Cerebellum (tissue), 4 donors: ENCODE measurements at places on chromosomes 1 and 21.

- DNase-seq = no peak
These were observed 46.9 kb upstream of the GNG12 start for GRCh38 chr1:67880056-67880601.

DNA sequence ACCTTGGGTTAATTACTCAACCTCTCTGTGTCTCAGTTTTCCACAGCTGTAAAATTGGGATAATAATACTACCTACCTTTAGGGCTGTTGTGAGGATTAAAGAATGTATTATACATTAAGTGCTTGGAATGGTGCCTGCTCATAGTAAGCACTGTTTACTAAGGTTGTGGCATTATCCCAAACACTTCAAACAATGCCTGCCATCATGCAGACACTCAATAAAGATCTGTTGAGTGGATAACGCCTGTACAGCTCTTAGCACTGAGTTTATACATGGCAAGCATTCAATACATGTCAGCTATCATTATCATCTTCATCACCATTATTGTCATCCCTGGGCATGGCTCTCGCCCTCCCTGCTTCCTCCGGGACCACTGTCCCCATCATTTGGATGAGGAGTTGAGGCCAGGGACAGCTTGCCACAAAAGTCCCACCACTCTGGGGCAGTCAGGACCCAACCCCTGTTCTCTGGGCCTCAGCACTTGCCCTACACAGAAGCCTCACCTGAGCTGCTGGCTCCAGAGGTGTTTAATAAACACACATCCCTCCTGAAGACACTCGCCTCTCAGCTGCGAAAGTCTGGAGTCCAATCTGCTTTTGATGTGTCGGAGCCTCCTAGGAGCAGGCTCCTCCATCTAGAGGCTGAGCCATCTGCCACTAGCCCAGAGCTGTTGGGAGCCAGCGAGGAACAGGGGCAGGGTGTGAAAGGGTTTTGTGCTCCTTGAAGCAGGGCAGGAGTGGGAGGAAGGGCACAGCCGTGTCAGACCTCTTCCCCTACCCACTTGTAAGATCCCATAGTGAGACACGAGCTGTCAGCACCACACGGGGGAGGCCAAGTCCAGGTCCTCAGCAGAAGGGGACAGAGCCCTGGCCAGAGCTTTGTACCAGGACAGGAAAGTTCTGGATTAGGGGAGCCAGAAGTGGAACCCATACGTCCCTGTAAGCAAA is 80.9 kb upstream of the ZC3H12A start:
- no peak for DNase-seq

DNA sequence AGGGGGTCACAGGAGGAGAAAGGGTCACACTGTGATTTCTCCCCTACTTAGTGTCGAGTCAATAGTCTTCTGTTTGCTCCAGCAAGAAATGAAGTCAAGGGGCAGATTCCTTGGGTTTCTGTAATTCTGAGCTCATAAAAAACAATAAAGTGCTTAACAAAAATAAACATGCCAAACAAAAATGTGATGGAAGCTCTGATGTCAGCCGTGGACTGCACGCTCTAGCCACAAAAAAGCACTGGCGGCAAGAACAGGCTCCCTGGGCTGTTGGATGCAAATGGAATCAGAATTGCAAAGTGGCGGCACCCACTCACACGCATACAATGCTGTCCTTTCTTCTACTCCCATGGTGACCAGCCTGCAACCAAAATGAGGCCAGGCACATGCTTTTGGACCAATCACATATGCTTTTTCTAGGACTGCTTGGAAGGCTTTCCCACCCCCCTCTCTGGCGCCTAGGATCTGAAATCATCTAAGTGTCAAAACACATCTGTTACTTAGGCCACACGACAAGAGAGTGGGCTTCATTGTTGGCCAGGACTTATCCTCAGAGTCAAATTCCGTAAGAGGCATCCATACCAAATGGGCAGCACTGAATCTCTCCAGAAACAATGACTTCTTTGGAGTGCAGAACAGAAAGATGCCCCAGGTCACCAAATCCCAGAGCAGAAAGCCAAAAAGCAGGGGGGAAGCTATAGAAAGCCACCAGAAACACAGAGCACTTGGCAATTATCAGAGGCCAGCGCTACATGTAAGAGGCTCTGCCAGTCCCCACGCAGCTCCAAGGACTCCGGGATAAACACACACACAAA is 9.2 kb downstream of the C1orf198 start:
- DNase-seq = peak; percentile 21

GRCh38 chr1:19219451-19219850 is 9.4 kb upstream of the UBR4 start:
- no peak for DNase-seq

- no peak for DNase-seq
These were observed 84.1 kb downstream of the DMRTB1 start for GRCh38 chr1:53543130-53543777.

GRCh38 chr21:41924368-41924754 is 29.5 kb downstream of the C2CD2 start:
- no peak for DNase-seq

GRCh38 chr1:168585191-168585590 is 8.8 kb downstream of the XCL1 start:
- DNase-seq = no peak

- DNase-seq = peak; percentile 50
These were observed 1.1 kb upstream of the UAP1 start for GRCh38 chr1:162560303-162561036.

- DNase-seq = peak; percentile 56
These were observed 214.5 kb downstream of the VAV3 start for GRCh38 chr1:107750364-107750959.

GRCh38 chr1:93979040-93979717 is 69.9 kb upstream of the GCLM start:
- DNase-seq = peak; percentile 57

DNA sequence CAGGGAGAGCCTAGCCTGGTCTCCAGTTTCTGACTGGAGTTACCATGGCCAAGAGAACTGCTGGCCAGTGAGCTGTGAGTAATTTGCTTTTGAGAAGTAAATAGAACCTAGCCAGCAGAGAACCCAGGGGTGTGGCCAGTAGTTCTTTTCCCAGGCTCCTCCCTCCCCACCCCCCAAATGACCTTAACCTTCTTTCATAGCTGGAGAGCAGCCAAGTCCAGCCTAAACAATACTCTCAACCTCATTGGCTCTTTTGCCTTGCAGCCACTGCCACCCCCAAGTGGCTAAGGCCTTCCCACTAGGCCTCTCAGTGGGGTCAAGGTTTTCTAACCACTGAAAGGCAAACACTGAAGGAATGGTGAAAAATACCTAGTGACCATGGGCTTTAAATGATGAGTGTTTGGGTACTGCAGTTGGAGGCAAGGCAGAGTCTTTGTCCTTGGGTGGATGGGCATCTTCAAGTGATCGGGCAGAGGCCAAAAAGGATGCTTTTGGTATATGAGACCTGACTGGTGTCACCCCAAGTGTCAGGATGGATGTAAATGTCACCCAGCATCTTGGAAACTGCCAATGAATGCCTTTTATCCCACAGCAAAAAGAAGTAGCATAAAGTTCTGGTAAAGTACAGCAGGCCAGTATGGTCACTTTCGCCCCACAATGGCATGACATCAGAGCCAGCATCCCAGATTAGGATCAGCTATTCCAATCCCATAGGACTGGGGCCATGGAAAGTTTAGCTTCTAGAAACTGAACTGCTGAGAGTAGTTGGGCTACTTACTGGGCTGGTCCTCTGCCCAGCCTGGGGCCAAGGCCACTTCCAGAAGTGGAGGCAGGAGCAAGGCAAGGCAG is 3.5 kb upstream of the PIGV start:
- no peak for DNase-seq

DNA sequence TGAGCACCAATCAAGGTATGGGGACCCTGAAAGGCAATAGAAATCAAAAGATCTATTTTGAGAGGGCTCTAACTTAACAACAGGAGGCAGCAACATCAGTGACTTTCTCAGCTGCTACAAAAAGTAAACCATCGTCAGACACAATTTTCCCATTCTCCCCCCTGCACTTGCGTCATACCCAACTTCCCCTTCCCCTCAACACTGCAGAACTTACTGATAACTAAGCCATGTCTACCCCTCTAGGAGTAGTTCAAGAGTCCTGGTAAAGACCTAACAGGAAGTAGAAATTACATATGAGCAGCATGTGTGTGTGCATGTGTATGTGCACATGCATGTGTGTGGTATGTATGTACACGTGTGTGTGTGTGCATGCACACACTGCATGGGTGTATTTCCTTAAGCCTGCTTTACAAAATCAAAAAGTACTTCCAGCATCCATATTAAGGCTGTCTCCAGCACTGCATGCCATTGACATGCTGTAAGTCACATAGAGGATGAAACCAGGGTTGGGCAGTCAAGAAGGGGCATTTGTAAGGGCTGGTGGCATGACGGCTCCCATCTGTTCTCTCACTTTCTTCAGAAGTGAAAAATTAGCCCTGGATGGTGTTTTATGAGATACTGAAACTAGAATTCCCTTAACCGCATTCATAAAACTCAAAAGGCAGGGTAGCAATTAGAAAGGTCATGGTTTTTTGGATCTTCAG is 460.1 kb upstream of the RUNX1 start:
- DNase-seq = no peak

- no peak for DNase-seq
These were observed 12.4 kb upstream of the GBP3 start for GRCh38 chr1:89035080-89035479.

GRCh38 chr1:220827445-220828178 is 40.9 kb downstream of the MTARC1 start:
- no peak for DNase-seq

DNA sequence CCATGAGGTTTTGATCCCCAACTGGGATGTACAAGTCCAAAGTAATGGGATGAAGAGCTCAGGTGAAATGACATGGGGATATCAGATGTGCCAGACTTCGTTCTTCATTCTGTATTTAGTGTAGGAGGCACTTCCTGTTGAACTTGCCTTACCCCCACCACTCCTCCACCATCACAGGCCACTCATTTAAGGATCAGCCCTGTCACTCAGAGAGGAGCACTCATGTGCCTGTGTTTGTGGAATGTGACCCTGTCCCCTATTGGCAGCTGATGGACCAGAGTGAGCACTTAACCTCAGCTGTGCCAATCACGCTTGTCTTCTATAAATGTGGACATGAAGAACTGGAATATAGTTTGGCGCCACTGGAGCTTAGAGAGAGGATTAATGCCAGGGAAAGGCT is 91.4 kb upstream of the CTTNBP2NL start:
- no peak for DNase-seq

DNA sequence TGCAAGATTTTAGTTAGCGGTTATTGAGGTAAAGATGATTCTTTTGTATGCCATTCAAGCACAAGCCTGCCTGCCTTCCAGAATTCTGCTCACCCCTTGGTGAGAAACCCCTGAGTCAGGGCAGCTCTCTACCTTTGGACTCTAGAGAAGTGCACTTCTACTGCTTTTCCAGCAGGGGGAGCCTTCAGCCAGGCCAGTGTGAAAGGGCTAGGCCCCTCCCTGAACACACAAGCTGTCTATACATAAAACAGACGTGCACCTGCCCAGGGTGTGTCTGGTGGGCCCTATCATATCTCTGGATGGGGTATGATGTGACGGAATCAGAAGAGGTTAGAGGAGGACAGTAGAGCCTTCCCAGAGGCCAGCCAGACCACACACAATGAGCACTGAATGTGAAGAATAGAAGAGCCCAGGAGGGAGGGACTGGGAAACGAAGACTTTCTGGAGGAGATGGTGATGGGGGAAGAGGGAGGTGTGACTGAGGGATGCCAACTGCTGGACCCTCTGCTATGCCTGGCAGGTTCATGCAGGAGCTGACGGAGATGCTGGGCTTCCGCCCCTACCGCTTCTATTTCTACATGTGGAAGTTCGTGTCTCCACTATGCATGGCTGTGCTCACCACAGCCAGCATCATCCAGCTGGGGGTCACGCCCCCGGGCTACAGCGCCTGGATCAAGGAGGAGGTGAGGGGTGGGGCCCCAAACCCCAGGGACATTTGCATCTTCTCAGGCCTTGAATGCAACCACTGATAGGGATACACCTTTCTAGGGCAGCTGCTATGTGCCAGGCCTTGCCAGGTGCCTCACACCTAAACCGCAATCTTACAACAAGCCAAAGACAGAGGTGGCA is 13.0 kb upstream of the KCNC4 start:
- peak; percentile 86 for DNase-seq

GRCh38 chr1:218809625-218810024 is 364.1 kb upstream of the LYPLAL1 start:
- no peak for DNase-seq

- DNase-seq = peak; percentile 45
These were observed 135.9 kb downstream of the HHAT start for GRCh38 chr1:210464519-210465039.

DNA sequence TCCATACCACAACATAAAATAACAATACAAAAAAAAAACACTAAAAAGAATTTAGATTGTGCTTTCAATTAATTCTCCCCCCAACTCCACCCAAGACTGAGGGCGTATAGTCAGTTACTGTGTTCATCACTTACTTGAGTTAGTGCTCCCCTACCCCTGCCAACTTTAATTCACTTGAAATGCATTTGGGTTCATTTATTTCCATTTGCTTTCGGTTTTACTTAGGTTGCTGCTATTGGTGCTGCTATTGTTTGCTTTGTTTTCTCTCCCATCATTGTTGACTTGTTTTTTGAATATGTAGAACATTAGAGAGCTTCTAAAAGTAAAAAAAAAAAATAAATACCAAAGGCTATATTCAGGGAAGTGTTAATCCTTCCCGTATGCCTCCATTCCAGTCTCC is 10.7 kb upstream of the CYYR1 start:
- DNase-seq = no peak

GRCh38 chr1:24884751-24885150 is 45.3 kb downstream of the RUNX3 start:
- DNase-seq = no peak
